ENCODE measurements at places on chromosomes 1 and 21.

DNA sequence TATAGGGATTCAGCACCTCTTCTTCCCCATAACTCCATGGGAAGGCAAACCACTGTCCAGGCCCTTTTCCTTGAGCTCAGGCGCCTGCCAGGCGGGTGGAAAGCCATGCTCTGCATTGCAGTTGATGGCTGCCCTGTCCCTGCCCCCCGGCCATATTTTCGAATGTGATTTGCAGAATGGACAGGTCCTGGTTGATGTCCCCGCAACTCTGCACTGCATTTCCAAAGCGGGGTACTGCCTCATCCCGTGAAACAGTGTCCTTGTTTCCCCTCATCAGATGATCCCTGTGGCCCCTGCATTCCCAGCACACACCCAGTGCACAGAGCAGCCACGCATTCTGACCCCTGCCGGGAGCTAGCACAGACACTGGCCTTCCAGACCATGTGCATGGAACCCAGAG is 33.7 kb upstream of the SCMH1 start:
- DNase-seq: no peak

DNA sequence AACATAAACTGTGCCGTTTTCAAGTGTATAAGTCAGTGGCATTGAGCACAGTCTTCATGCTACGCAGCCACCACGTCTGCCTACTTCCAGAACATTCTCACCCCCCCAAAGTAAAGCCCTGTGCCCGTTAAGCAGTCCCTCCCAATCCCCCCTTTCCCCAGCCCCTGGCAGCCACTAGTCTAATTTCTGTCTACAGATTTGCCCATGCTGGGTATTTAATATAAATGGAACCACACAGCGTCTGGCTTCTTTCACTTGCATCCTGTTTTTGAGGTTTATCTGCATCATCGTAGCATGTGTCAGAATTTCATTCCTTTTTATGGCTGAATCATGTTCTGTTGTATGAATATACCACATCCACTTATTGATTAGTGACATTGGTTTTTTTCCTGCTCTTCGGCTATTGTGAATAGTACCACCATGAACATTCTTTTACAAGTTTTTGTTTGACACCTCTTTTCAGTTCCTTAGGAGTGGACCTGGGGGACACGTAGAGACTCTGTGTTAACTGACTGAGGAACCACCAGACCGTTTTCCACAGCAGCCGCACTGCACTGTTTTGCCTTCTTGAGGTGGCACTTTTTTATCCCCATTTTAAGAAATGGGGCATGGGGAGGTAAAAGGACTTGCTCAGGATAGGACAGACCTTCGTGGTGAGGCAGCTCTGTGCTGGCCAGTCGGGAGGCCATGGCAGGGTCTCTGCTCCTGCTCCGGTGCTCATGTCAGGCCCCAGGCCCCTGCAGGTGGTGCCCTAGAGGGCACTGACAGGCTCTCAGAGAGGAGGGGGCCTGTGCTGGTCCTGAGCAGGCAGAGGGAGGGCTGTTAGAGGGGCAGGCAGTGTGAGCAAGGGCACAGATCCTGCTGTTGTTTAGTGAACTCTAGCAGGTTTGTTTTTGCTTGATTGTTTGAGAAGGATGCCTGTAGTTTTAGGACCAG is 123.8 kb downstream of the PCBP3 start:
- no peak for DNase-seq

- DNase-seq: no peak
Observed at GRCh38 chr1:7550981-7551380, 220.1 kb upstream of the VAMP3 start.

DNA sequence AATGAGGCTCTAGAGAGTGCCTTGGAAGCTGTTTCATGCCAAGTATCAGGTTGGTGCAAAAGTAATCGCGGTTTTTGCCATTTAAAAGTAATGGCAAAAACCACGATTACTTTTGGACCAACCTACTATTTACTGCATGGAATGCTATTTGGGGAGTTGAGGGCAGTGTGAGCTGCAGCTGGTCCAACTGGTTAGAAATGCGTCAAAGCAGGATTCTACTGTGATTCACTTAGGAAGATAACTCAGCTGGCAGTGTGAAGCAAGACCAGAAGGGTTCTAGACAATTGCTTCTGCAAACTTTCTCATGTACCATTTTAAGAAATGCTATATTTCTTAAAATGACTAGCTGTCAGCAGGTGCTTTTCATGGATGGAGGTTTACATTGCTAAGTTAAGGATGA is 21.2 kb upstream of the PLA2G2C start:
- DNase-seq: no peak

- DNase-seq: no peak
Observed at GRCh38 chr21:27206368-27206982, 239.6 kb upstream of the ADAMTS5 start.

DNA sequence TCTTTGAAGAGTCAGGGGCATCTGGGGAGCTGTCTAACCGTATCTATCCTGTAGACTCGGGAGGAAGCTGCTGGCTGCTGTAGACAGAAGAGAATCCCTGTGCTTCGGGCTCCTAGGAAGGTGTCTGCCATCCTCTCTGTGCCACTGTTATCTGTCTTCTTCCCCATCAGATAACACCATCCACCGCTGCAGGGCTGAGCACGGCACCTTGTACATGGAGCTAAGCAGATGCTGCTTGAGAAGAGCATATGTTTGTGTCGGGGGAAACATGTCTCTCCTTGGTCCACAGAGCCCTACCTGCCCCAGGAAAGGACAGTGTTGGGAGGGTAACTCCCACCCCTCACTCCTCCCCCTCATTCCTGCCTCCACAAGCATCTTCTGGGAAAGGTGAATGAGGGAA is 1.4 kb upstream of the MAPKAPK2 start:
- no peak for DNase-seq

- DNase-seq: no peak
Observed at GRCh38 chr1:62286786-62287224, 32.4 kb downstream of the KANK4 start.

Data from activated CD4-positive, alpha-beta T cell treated with anti-CD3 and anti-CD28 coated beads for 1 hour (primary cell).